ENCODE measurements at places on chromosomes 5 and 9.

GRCh38 chr5:94761786-94762185 is 143.3 kb downstream of the SLF1 start:
- no peak for DNase-seq

GRCh38 chr5:171759777-171760176 is 25.8 kb upstream of the SMIM23 start:
- no peak for DNase-seq

DNA sequence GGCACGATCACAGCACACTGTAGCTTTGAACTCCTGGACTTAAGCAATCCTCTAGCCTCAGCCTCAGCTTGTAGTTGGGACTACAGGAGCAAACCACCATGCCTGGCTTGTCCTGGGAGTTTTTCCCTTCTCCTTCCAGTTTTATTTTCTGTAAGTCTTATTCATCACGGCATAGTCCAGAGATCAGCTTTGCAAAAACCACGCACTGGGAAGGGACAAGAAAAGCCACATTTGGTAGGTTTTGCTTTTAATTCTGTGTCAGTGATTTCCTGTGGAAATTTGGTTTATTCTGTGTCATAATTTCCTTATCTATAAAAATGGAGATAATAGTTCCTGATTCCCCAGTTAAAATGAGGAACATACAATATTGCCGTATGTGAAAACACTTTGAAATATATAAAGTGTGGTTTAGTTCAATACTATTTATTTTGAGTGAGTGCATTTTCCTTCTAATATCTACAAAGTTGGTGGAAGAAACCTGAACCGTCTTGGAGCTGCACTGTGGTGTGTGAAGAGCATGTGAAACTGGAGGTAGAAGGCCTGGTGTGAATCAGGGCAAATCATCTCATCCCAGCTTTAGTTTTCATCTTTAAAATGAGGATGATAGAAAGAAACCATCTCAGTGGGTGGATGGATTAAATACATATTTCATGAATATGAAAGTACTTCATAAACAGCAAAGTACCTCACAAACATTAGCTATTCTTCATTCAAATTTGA is 92.8 kb upstream of the ELL2 start:
- DNase-seq = no peak

DNA sequence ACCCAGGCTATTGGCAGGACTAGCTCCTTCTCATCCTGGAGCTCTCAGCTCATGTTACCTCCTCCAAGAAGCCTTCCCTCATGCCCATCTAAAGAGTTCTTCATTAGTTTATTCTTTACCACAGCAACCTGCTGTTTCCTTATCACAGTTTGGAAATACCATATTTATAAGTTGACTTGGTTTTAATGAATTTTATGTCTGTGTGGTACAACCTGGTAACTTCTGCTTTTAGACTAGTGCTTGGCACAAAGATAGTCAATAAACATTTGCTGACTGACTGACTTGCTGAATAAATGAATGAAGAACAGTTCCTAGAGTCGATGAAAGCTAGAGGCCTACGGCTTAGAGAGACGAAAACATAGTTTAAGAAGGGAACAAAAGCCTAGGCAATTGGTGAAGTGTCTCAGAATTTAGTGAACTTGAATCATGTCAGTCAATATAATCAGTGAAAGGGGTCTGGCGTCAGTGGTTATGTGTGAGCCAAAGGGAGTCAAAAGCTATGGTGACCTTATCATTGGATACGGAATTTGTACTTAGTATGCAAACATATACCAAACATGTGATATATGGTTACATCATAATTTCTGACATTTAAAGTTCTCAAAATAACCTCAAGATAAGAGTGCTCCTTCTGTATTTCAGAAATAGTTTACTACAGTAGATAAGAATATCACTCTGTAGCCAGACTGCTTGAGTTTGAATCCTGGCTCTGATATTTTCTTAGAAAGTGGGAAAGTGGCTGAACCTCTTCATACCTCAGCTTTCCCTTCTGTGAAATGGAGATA is 239.5 kb downstream of the MCTP1 start:
- DNase-seq = no peak

- DNase-seq = no peak
Observed at GRCh38 chr5:57745029-57745428, 262.4 kb upstream of the ACTBL2 start.

DNA sequence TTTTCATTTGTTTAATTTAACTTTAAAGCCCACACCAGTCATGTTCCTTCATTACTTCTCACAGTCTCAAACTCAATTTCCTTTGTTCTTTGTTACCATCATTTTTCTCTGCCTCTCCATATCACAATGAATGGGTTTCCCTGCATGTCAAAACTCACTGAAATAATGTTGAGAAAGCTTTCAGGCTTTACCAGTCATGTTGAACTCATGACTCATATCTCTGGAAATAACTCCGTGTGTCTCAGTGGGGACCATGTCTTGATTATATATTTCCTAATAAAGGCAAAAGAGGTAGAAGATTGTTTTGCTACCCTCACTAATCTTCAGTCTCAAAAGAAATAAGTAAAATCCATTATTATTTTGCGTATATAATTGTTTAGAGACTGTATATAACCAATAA is 231.2 kb downstream of the CHSY3 start:
- no peak for DNase-seq

All from activated CD4-positive, alpha-beta T cell treated with anti-CD3 and anti-CD28 coated beads for 1 hour (primary cell).